NCI-H2227 treated with DMSO at 0.1 percent for 48 hours (cell line): ENCODE measurements at places on chromosomes 12 and 14.

- DNase-seq, result no peak
Measured at GRCh38 chr14:81342850-81343580, 57.1 kb downstream of the STON2 start.

- no peak for DNase-seq
Measured at GRCh38 chr12:89703768-89704167, 4.9 kb downstream of the ATP2B1 start.

- DNase-seq, result no peak
Measured at GRCh38 chr14:60646226-60646818, 3.0 kb downstream of the SIX1 start.

DNA sequence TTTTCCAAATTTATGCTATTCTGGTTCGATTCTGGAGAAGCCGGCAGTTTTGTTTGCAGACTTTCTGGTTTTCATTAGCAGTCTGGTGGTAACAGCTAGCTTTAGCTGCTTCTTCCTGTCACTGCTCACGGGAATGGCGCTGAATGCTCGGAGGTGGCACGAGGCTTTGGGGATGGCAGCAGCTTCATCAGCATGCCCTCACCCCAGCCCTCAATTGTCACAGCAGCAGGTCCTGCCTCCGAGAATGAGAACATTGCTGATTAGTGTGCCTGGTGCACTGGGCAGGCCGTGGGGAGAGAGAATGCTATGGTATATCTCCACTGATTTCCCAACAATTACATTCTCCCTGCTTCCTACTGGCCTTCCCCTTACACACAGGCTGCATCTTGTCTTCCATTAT lies 73.6 kb downstream of the SAMD4A start:
- no peak for DNase-seq

- DNase-seq, result no peak
Measured at GRCh38 chr12:54601841-54602240, 13.4 kb upstream of the PPP1R1A start.

- DNase-seq, result no peak
Measured at GRCh38 chr12:68521848-68522502, 88.7 kb upstream of the RAP1B start.

DNA sequence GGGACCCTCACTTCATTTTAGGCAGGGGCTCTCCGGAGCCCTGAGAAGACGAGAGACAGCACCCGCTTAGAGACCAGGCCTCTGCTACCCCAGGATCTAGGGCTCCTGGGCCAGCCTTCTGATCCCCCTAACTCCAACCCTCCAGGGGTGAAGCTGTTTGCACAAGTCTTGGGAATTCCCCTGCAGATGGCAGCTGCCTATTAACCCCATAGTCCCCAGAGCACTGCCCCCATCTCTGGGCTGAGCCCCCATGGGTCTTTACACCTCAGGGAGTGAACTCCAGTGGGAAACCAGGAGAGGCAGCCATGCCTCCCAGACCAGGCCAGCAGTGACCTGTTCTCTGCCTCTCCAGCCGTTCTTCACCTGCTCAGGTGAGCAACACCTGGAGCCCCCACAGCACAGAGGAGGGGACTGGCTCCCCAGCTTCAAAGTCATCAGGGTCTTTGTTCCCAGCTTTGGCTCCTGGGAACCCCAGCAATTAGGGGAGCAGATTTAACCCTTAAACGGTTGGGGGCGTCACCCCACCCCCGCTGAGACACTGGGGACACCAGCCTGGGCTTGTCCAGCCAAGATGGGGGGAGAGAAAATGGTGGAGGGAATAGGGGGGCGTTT lies 2.3 kb downstream of the WNT10B start:
- no peak for DNase-seq

- no peak for DNase-seq
Measured at GRCh38 chr14:54364555-54365415, 32.0 kb upstream of the CDKN3 start.

GRCh38 chr12:115267464-115267863 lies 583.5 kb upstream of the TBX3 start:
- DNase-seq, result no peak

DNA sequence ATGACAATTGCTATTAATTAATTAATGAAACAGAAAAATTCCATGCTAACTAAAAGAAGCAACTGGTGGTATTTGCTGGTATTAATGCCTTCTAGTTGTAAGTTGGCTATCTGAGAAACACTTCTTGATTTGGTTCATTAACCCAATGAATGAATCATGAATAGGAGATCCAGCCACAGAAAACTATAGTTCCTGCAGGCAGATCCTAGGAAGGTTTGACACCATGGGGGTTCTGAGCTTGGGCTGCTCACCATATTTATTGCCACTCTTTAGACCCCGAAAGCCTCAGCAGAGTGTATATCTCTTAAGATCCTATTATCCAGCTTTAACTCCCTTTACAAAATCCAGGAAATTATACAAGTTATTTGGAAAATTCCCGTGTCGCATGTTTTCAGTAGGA lies 81.4 kb upstream of the REP15 start:
- DNase-seq, result no peak

- peak; percentile 70 for DNase-seq
Measured at GRCh38 chr12:63802012-63802608, 22.4 kb downstream of the RXYLT1 start.

- no peak for DNase-seq
Measured at GRCh38 chr12:47156167-47156736, 76.5 kb upstream of the AMIGO2 start.

DNA sequence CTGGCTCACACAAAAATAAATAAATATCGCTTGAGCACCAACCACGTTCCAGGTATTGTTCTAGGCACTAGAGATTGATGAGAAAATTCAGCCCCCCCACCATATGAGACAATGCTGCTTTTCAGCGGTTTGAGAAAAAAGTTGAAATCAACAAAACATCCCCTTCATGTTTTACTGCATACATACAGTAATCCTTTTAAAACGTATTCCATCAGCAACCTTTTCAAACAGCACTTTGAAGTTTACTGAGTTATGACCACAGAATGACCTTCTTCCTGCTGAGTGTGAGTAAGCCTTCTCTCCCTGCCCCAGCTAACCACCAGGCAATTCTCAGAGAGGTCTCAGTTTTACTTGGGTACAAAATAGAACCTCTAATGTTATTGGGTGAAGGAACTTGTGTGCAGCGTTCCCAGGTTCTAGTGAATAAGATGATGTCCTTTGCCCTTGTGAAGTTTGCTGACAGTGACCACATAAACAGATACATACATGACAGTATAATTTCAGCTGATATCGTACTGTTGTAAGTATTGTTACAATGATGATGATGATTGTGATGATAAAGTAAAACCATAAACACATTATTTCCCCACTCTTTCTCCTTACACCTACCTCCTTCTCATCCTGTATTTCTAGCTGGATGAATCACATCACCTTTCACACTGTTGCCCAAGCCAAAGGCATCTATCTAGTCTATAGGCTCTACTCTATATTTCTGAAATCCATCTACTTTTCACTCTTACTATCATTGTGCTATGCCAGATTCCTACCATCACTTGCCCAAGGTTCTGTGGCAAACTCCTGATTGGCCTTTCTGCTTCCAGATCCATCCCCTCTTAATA lies 124.4 kb upstream of the KRR1 start:
- DNase-seq, result no peak

DNA sequence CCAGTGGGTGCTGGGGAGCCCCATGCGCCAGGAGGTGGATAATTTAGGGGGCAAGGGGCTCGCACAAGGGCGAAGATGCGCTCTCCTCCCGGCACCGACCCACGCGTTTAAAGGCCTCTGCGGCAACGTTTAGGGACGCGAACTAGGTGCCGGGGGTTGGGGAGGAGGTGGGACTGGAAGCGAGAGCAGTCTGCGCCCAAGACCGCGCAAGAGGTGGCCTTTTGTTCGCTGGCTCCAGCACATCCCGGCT lies 1.3 kb downstream of the SLC38A1 start:
- DNase-seq, result peak; percentile 22

DNA sequence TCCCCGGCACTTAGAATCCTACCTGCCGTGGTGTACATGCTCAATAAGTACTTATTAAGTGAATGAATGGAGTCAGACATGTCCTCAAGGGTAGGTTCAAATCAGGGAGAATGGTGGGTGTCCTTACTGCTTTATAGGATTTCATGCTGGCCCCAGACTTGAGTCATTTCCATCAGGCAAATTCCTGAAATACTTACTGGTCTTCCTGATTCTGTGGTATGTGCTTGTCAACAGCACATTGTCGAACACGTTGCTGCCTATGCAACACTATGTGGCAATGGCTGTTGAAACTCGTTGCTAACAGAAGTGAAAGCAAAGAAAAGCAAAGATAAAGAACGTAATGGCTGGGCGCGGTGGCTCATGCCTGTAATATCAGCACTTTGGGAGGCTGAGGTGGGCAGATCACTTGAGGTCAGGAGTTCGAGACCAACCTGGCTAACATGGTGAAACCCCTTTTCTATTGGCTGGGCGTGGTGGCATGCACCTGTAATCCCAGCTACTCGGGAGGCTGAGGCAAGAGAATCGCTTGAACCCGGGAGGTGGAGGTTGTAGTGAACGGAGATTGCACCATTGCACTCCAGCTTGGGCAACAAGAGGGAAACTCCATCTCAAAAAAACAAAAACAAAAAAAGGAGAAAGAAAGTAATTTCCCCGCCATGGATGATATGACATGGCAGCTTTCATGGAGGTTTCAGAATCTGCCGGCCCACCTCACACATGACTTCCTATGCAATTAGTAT lies 214.9 kb downstream of the ZFP36L1 start:
- no peak for DNase-seq

DNA sequence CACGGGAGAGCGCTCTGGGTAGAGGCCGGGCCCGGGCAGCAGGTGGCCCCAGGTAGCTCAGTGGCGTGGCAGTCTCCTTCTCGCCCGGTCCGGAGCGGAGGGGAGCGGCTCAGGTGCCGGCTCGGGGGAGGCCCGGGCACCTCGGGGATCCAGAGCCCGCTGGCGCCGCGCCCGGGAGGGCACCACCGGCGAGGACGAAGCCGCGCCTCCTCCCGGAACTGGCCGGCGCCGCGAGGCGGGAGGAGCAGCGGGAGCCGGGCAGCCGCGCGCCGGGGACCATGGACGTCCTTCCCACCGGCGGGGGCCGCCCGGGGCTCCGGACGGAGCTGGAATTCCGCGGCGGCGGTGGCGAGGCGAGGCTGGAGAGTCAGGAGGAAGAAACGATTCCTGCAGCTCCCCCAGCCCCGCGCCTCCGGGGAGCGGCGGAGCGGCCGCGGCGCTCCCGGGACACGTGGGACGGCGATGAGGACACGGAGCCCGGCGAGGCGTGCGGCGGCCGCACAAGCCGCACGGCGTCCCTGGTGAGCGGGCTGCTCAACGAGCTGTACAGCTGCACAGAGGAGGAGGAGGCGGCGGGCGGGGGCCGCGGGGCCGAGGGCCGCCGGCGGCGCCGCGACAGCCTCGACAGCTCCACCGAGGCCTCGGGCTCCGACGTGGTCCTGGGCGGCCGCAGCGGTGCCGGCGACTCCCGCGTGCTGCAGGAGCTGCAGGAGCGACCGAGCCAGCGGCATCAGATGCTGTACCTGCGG lies 21.5 kb upstream of the GNS start:
- peak; percentile 21 for DNase-seq

DNA sequence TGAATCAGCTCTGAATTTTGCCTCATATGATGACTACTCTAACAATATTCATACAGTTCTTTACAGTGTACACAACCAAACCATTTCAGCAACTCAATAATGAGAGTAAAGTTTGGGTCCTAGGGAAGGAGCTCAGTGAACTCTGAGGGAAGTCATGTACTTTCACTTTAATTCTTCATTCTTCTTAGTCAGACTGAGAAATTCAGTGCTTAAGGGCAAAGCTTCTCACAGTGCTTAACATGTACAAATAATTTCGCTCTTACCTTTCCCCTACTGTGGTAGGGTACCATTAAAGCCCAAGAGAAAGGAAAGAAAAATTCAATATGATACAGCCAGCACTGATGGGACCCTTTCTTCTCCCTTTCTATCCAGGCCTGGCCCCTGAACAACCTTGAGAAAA lies 435.0 kb downstream of the NELL2 start:
- no peak for DNase-seq

DNA sequence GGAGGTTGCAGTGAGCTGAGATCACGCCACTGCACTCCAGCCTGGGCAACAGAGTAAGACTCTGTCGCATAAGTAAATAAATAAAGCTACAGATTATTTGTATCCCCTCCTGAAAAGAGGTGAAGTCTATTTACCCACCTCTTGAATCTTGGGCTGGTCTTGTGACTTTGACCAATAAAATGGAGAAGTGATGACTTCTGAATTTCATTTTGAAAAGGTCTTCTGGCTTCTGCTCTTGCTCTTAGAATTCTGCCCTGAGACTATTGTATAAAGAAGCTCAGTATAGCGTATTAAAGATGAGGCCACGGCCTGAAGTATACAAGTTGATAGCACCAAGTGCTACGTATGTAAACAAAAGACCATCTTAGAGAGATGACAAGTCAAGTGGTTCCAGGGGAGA lies 88.3 kb upstream of the AMN1 start:
- no peak for DNase-seq

DNA sequence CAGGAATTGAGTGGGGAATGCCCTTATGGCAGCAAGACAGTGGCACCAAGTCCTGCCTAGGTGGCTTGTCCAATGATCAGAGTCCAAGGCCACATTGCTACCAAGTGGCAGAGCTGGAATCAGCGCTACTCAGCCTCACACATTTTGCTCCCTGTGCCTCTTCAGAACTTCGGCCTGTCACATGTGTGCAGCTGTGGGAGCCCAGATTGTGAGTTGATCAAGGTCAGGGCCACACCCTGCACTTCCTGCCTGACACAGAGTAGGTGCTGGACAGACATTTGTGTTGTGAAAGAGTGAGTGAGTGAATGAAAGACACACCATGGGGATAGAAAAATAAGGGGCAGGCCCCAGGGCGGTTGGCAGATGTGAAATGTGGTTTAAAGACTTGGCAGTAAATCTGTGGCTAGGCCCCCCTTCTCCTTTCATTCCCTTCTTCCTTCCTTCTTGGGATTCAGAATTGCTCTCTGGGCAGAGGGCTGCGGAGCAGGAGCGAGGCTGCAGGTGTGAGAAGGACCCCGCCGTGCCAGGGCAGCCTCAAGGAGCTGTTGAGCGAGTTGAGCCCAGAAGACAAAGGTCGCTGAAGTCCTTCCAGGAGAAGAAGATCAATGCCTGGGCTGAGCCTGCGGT lies 83.5 kb downstream of the SLC25A47 start:
- DNase-seq, result no peak

DNA sequence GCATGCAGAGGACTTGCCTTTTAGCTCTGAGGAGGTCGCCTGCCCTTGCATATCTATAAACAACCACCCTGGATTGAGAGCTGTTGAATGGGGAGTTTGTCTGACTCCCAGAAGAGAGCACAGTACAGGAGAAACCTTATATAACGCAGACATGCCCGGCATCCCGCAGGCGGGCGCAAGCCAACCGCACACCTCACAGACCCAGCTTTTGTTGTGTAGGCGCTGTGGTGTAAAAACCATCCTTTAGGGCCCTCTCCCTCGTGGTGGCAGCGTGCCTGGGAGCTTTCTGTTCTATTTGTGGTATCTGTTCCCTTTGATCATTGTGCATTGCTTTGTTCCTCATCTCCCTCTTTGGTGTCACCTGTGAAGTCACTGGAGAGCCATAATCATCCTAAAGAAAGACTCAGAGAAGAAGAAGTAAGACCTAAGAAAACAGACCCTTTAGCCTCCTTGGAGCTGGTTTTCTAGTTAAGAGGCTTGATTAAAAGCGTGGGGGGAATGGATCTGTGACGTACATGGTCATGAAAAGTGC lies 77.7 kb downstream of the ETV6 start:
- no peak for DNase-seq
